LoVo (cell line): ENCODE measurements at places on chromosomes 12 and 14.
A peak's percentile ranks its signal among the peaks of the same experiment; 100 is the strongest.

GRCh38 chr12:14396071-14396470, 30.6 kb downstream of the ATF7IP start:
- no peak for DNase-seq

DNA sequence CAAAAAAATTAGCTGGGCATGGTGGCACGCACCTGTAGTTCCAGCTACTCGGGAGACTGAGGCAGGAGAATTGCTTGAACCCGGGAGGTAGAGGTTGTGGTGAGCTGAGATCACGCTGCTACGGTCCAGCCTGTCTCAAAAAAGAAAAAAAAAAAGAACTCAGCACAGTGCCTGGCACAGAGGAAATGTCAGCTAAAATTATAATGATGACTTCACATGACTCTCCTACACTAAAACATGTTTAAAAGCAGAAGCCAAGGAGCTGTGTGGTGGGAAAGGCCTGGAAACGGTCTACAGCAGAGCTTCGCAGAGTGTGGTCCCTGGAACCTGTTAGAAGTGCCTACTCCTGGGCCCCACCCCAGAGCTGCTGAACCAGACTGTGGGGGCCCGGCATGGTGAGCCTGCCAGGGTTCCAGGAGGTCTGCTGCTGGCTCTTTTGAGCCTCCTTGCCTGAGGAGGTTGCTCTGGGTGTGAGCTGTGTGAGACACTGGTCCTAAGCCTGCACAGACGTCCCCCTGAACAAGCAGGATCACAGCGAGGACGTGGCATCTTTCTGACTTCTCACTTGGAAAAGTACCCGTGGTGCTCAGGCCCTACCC, 28.1 kb downstream of the TCHP start:
- no peak for DNase-seq

DNA sequence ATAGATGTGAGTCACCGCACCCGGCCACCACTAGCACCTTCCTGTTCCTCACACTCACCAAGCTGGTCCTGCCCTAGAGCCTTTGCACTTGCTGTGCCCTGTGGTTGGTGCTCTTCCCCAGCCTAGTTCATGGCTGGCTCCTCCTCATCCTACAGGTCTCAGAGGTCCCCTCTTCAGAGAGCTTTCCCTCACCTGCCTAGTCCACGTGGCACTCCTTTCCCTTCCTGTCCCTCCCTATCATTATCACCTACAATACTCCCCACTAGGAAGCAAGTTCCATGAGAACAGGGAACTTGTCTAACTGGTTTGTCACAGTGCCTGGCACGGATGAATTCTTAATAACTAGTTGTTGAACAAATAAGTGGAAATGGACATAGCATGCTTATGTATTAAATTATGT, 24.0 kb upstream of the TMED10 start:
- DNase-seq, result peak; percentile 86

DNA sequence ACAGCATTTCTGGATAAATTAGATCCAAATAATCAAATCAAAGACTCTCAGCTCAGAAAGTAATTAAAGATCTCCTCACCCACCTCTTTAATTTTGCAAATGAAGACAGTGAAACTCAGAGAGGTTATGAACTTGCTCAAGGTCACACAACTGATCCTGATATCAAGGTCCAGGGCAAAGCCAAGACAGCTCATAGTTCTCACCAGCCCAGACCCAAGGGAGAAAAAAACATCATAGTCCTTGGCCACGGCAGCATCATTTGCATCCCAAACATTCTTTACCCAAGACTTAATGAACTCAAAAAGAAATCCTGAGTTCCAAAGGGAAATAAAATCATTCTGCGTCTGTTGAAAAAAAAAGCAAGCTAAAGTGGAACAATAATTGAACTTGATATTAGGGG, 112.1 kb downstream of the DAD1 start:
- DNase-seq, result no peak

GRCh38 chr14:69538766-69539165, 35.9 kb downstream of the CCDC177 start:
- no peak for DNase-seq

DNA sequence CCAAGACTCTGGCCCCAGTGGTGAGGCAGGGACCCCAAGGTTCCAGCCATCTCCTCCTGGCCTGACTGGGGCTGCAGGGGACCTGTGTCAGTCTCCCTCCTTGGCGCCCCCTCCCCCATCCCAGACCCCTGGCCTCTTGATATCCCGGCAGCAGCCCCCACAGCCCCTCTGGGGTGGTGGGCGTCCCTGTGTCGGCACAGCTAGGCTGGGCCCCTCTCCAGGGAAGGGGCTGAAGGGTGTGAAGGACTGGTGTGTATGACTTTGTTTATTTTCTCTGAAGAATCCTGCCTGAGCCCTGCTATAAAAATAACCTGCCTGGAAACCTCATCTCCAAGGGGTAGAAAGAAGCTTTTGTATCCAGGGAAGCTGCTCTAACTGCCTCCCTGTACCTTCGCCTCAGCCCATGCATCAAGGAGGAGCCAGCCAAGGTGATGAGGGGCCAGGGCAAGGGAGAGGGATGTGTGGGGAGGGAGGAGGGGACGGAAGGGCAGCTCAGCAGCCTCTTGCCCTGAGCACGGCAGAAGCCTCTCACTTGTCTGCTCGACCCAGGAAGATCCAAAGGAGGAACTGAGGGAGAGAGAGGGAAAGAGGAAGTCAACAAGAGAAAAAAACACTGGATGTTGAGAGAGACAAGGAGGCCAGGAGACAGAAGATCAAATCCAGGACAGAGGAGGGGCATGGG, 25.4 kb upstream of the COL2A1 start:
- DNase-seq, result no peak

- peak; percentile 65 for DNase-seq
Measured at GRCh38 chr12:12736759-12737676, 19.9 kb downstream of the CDKN1B start.

GRCh38 chr12:66598079-66598478, 80.8 kb downstream of the GRIP1 start:
- DNase-seq, result no peak

- DNase-seq, result no peak
Measured at GRCh38 chr12:123896767-123897166, 75.9 kb downstream of the CCDC92 start.

GRCh38 chr12:127237151-127237550, 1029.8 kb upstream of the TMEM132C start:
- no peak for DNase-seq

- no peak for DNase-seq
Measured at GRCh38 chr14:90599748-90600507, 203.1 kb downstream of the CALM1 start.

GRCh38 chr14:75341620-75342019, 63.0 kb downstream of the FOS start:
- no peak for DNase-seq

GRCh38 chr12:48390026-48390425, 39.3 kb upstream of the ZNF641 start:
- no peak for DNase-seq

DNA sequence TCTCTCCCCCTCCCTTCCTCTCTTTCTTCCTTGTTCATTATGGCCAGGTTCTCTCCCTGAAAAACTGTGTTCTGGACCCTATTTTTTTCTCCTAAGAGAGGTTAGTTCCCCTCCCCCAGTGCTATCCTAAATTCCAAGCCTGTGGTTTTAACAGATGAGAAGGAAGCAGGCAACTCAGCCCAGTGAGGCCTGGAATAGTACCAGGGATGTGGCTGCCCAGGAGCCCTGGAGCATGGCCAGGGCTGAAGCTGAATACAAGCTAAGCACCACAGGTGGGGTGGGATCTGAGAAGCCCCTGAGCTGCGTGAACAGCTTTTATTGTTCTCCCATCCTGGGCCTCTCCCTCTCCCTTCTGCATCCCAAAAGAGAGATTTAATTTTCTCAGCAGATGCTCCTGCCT, 1581.3 kb upstream of the TMEM132C start:
- no peak for DNase-seq

GRCh38 chr12:108134744-108135143, 5.7 kb downstream of the WSCD2 start:
- no peak for DNase-seq

- DNase-seq, result no peak
Measured at GRCh38 chr12:108102363-108102762, 26.7 kb upstream of the WSCD2 start.

DNA sequence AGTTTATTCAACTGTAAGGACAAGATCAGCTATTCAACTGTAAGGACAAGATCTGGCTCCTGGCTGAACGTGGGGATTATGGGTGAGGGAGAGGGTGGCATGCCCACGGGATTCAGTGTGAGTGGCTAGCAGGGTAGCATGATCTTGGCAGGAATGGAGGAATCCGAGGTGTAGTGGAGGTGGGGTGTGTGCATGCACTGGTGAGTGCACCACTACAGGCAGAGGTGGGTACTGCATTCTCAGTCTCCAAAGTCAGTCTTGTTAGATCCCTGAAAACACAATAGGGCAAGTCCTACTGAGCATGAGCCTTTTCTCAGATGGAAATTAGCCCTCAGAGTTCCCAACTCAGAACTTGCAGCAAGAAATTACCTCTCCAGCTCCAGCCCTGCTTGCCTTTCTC, 32.2 kb upstream of the DCD start:
- peak; percentile 43 for DNase-seq

DNA sequence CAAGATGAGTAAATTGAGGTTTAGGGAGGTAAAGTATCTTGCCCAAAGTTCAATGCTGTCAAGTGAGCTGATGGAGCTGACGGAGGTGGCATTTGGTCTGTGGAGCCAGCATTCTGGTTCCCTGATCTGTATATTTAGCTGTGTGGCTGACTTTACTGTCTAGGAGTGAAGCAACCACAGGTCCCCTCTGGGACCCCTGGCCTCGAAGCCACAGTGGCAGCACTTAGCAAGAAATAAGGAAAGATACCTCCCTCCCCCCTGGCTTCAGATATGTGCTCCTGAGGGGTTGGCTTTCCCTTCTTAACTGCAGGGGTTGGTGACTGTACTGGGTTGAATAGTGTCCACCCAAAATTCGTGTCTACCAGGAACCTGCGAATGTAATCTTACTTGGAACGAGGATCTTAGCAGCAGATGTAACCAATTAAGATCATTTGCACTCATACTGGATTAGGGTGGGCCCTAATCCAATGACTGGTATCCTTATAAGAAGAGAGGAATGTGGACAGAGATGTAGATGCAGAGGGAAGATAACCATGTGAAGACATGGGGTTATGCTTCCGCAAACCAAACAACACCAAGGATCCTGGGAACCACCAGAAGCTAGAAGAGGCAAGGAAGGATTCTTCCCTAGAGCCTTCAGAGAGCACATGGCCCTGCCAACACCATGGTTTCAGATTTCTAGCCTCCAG, 2.0 kb upstream of the ACVR1B start:
- DNase-seq, result no peak

GRCh38 chr12:130788515-130788914, 50.5 kb downstream of the STX2 start:
- DNase-seq, result no peak

GRCh38 chr14:68464711-68465110, 328.2 kb downstream of the ZFP36L1 start:
- peak; percentile 63 for DNase-seq

GRCh38 chr14:103521438-103521950, 1.1 kb downstream of the CKB start:
- DNase-seq, result peak; percentile 28

DNA sequence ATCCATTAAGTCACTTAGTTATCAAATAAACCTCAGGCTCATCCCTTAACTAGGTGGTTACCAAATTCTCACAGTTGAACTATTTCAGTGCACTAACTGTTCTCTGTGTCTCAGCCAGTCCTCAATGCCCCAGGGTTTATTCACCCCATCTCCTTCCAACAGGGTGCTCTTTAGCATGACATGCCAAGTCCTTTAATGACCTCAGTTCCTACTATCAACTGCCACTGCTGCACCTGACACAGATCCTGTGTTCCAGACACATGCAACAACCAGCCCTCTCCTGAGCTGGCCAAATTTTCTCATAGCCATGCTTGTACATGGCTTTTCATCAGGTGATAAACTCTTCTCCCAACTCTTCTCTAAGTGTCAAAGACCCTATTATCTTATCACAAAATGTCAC, 80.0 kb downstream of the ATXN2 start:
- no peak for DNase-seq

DNA sequence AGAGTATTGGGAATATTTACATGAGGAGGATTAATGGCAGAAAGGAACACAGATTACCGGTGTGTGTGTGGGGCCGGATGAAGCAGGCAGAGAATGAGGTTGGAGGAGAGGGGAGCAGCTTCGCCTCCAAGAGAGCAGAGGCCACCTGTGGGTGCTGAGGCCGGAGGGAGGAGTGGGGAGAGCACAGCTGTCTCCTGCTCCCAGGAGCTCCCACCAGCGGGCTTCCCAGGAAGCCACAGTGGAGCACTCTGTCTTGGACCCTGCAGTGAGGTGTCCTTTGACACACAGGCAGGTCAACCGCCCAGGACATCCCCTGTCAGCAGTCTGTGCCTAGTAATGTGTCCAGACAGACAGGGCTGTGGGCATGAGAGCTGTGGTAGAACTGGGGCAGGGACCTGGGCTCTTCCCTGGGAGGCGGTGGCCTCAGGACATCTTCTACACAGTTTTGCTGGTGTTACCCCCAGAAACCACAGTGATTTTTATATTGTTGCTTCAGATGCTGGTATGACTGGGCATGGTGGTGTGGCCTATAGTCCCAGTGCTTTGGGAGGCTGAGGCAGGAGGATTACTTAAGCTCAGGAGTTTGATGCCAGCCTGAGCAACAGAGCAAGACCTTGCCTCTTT, 18.5 kb upstream of the AMN start:
- DNase-seq, result no peak

- DNase-seq, result peak; percentile 37
Measured at GRCh38 chr12:10365696-10366405, 24.0 kb downstream of the KLRK1 start.

DNA sequence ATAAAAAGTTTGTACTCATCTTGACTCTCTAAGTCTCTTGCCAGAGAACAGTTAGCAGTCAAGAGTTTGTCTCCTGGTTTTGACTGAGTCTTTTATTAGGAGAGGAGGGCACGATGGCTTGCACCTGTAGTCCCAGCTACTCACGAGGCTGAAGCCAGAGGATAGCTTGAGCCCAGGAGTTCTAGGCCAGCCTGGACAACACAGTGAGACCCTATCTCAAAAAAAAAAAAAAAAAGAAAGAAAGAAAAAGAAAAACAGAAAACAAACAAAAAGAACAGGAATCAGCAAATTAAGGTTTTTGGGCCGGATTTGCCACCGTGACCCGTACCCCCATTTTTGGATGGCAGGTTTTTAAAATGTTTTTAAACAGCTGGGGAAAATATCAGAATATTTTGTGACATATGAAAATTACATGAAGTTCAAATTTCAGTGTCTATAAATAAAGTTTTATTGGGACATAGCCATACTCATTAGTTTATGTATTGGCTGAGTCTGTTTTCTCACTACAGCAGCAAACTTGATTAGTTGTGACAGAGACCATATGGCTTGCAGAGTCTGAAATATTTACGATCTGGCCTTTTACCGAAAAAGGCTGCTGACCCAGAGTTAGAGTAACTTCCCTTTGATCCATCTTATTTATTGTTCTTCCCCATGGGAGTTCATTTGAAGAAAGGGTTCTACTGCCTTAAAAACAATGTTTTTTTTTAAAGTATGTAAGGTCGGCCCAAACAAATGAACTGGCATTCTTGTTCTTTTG, 31.2 kb downstream of the VEZT start:
- no peak for DNase-seq

DNA sequence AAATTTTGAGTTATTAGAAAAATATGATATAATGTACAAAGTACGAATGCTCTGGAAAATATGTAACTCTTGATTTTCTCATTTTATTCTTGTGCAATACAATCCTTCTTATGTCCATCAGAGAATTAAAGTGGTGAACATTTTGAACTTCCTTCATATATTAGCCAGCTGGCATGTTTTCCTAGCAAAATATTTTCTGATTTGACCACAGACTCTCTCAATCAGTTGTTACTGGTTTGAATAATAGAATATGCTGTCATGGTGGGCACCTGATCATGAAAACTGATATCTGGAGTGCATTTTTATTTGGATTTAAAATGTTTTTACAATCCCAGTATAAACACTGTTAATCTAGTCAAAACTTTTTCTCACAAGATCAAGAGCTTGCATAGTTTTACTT, 24.2 kb downstream of the PARPBP start:
- no peak for DNase-seq
